ENCODE measurements at places on chromosomes 7 and 10.
A peak's percentile ranks its signal among the peaks of the same experiment; 100 is the strongest.

- no peak overlapping the region for H3K4me3 ChIP-seq
- DNase-seq: no peak
- H3K36me3 ChIP-seq: no peaks in the 10 kb centered on the region
- H3K27ac ChIP-seq: no peak overlapping the region
- H3K27me3 ChIP-seq: no peaks in the 10 kb centered on the region
Observed at GRCh38 chr10:61283066-61283465, 170.1 kb downstream of the TMEM26 start.

- H3K4me3 ChIP-seq: peak overlapping the region; percentile 61
- peaks cover 84% of the 10 kb centered on the region for H3K27me3 ChIP-seq
- no peak overlapping the region for H3K27ac ChIP-seq
- no peaks in the 10 kb centered on the region for H3K36me3 ChIP-seq
Observed at GRCh38 chr7:100896732-100897608, 1.3 kb upstream of the ACHE start.

GRCh38 chr10:1346201-1346600, 290.0 kb downstream of the WDR37 start:
- DNase-seq: no peak
- H3K4me3 ChIP-seq: no peak overlapping the region
- H3K27me3 ChIP-seq: no peaks in the 10 kb centered on the region

GRCh38 chr10:79249186-79250121, 97.8 kb upstream of the PPIF start:
- H3K27me3 ChIP-seq: no peaks in the 10 kb centered on the region
- peaks cover 70% of the 10 kb centered on the region for H3K4me1 ChIP-seq
- no peaks in the 10 kb centered on the region for H3K36me3 ChIP-seq
- H3K4me3 ChIP-seq: no peak overlapping the region

- H3K36me3 ChIP-seq: no peaks in the 10 kb centered on the region
- H3K27me3 ChIP-seq: peaks cover 6% of the 10 kb centered on the region
Observed at GRCh38 chr10:14460447-14460846, 129.7 kb upstream of the FRMD4A start.

DNA sequence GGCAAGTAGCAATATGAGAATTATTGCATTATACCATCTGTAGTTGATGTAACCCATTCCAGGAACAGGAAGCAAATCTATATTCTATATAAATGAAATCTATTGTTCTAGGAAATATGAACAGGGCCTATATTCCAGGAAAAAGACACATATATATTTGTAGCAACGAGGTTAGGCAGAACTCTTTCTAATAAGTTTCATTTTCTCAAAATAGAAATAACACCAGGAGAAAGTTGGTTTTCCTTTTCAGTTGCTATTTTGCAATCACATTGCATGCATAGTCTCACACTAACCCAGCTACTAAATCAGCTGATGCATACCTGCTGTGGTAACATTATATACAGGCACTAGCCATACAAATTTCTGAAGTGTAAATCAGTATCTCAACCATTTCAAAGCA, 6.2 kb upstream of the IFIT2 start:
- H3K27ac ChIP-seq: no peak overlapping the region
- no peaks in the 10 kb centered on the region for H3K36me3 ChIP-seq
- DNase-seq: no peak
- no peaks in the 10 kb centered on the region for H3K4me1 ChIP-seq

DNA sequence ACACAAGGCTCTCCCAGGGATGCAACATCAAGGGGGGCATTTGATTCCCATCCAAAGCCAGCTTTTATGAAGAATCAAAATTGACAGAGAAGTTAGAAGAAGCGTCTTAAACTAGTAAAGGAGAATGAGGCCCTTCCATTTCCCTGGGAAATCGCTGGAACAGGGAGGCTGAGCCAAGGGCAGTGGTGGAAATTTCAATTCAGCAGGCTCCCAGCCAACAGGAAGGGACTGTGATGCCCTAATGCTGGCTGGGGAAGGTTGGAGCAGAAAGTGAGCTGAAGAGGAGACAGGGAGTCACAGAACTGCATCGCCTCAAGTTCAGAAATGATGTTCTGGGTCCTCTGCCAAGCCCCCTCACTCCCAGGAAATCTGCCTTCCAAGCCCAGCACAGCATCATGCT, 517.3 kb downstream of the GRID1 start:
- no peak overlapping the region for H3K27ac ChIP-seq
- H3K4me1 ChIP-seq: no peaks in the 10 kb centered on the region
- H3K36me3 ChIP-seq: no peaks in the 10 kb centered on the region
- no peak overlapping the region for H3K4me3 ChIP-seq
- no peak for DNase-seq
- H3K27me3 ChIP-seq: no peaks in the 10 kb centered on the region

DNA sequence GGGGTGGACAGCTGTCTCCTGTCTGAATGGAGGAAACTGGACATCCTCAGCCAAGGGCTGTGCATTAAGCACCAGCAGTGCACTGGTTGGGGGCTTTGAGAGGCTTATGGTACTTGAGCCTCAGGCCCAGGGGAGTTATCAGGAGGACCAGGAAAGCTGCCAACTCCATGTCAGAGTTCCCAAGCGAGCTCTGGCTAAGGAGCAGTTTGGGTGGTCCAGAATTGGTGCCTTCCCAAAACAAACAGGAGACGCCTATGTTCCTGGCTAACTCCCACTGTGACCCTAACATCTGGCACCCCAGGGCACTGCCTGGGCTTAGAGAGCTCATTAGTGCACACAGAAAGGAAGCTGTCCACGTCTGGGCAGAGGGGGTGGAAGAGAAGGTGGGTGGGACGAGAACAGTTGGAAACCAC, 408.6 kb upstream of the NPVF start:
- no peaks in the 10 kb centered on the region for H3K36me3 ChIP-seq
- no peak for DNase-seq
- H3K4me3 ChIP-seq: no peak overlapping the region
- no peaks in the 10 kb centered on the region for H3K4me1 ChIP-seq

GRCh38 chr7:134030460-134030865, 96.7 kb upstream of the LRGUK start:
- no peaks in the 10 kb centered on the region for H3K36me3 ChIP-seq
- H3K27ac ChIP-seq: no peak overlapping the region
- H3K4me1 ChIP-seq: peaks cover 4% of the 10 kb centered on the region
- no peaks in the 10 kb centered on the region for H3K27me3 ChIP-seq
- no peak for DNase-seq
- H3K4me3 ChIP-seq: no peak overlapping the region

DNA sequence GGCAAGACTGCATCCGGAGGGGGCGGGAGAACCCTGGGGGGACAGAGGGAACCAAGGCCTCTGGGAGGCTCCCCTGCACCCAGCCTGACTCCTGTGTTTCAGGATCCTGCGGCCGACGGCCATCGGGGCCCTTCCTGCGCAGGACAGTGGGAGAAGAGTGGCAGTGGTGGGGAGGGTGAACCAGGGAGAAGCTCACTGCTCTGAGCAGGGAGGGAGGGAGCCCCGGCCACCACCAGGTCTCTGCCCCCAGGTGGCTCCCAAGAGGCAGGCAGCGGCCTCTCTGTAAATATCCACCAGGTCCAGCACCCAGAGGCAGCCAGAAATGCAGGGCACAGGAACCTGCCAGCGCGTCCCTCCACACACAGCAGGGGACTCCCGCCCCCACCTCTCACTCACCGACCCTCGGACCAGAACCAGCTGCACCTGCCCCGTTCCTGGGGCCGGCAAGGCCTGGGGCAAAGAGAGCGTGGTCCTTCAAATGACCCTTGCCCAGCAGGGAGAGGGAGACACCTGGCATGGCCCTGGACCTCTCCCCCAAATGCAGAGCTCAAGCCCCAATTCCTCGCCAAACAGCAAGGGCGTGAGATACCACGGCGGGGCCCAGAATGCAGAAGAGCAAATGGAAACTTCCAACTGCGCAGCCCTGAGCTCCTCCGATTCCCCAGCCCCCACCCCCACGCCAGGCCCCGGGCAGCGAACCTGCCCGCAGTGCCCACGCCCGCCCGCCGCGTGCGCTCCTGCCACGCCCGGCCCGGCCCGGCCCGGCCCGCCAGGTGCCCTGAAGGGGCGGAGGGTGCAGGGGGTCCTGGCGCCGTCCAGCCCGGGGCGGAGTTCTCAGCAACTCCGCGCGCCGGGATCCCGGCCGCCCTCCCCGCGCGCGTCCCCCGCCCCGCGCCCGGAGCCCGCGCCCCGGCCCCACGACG, 805 bp downstream of the RASGEF1A start:
- peaks cover 6% of the 10 kb centered on the region for H3K27me3 ChIP-seq
- H3K27ac ChIP-seq: no peak overlapping the region
- DNase-seq: peak; percentile 23
- no peaks in the 10 kb centered on the region for H3K36me3 ChIP-seq
- peak overlapping the region; percentile 34 for H3K4me3 ChIP-seq
- H3K4me1 ChIP-seq: peaks cover 22% of the 10 kb centered on the region

GRCh38 chr10:122549636-122550035, 10.9 kb upstream of the DMBT1 start:
- no peaks in the 10 kb centered on the region for H3K36me3 ChIP-seq
- no peak overlapping the region for H3K27ac ChIP-seq
- no peak for DNase-seq
- no peaks in the 10 kb centered on the region for H3K27me3 ChIP-seq

- H3K27ac ChIP-seq: no peak overlapping the region
- H3K4me1 ChIP-seq: no peaks in the 10 kb centered on the region
- H3K27me3 ChIP-seq: no peaks in the 10 kb centered on the region
Observed at GRCh38 chr7:89958525-89959068, 195.7 kb upstream of the STEAP1 start.

DNA sequence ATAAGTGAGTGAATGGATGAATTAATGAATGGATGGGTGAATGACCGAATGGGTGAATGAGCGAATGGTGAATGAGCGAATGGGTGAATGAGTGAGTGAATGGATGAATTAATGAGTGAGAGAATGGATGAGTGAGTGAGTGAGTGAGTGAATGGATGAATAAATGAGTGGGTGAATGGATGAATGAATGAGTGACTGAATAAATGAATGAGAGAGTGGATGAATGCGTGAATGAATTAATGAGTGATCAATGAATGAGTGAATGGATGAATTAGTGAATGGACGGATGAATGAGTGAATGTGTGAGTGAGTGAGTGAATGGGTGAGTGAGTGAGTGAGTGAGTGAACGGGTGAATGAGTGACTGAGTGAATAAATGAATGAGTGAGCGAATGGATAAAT, 49.5 kb upstream of the HMX3 start:
- H3K4me1 ChIP-seq: no peaks in the 10 kb centered on the region
- no peak for DNase-seq
- H3K27me3 ChIP-seq: peaks cover 23% of the 10 kb centered on the region
- H3K27ac ChIP-seq: no peak overlapping the region
- H3K4me3 ChIP-seq: no peak overlapping the region

GRCh38 chr10:33273295-33274002, 61.0 kb downstream of the NRP1 start:
- H3K36me3 ChIP-seq: no peaks in the 10 kb centered on the region
- no peak for DNase-seq
- no peak overlapping the region for H3K27ac ChIP-seq
- no peaks in the 10 kb centered on the region for H3K27me3 ChIP-seq

GRCh38 chr7:22934473-22935065, 79.4 kb downstream of the HYCC1 start:
- no peak for DNase-seq
- no peak overlapping the region for H3K4me3 ChIP-seq
- H3K36me3 ChIP-seq: no peaks in the 10 kb centered on the region
- no peak overlapping the region for H3K27ac ChIP-seq
- no peaks in the 10 kb centered on the region for H3K4me1 ChIP-seq

- H3K4me1 ChIP-seq: no peaks in the 10 kb centered on the region
- H3K27ac ChIP-seq: no peak overlapping the region
- peaks cover 2% of the 10 kb centered on the region for H3K27me3 ChIP-seq
- H3K4me3 ChIP-seq: no peak overlapping the region
- H3K36me3 ChIP-seq: no peaks in the 10 kb centered on the region
Observed at GRCh38 chr7:51290702-51291540, 25.7 kb downstream of the COBL start.

DNA sequence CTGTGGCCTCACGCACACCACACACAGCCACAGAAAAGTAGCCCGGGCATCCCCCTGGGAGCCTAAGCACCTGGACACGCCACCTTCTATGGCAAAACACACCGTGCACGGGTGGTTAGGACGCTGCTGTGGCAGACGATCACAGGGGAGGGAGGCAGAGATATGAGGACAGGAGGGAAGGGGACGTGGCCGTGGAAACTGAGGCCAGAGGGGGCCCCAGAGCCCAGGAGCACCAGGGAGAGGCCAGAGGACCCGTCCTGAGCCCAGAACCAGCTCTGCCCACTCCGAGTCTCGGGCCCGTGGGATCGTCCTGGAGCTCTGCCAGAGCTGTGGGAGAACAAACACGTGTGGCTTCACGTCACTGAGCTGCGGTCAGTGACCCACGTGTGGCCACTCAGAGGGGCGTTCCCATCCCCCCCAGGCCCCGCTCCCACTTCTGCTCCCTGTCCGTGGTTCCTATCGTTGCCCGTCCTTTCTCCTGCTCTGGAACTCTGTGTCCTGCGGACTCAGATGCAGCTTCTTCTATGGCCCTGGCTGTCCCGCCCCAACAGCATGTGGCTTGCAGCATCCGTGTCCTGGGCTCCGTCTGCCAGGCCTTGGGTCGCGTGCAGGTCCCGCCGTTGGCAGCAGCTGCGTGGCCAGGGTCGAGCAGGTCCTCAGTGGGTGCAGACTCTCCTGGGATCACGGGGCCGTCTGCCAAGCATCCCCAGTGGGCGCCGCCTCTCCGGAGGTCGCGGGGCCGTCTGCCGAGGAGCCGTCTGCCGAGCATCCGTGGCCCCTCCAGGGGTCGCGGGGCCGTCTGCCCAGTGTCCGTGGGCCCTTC, 31.0 kb downstream of the GET4 start:
- peaks cover 3% of the 10 kb centered on the region for H3K36me3 ChIP-seq
- no peak overlapping the region for H3K4me3 ChIP-seq
- DNase-seq: no peak
- no peaks in the 10 kb centered on the region for H3K27me3 ChIP-seq
- H3K4me1 ChIP-seq: no peaks in the 10 kb centered on the region

DNA sequence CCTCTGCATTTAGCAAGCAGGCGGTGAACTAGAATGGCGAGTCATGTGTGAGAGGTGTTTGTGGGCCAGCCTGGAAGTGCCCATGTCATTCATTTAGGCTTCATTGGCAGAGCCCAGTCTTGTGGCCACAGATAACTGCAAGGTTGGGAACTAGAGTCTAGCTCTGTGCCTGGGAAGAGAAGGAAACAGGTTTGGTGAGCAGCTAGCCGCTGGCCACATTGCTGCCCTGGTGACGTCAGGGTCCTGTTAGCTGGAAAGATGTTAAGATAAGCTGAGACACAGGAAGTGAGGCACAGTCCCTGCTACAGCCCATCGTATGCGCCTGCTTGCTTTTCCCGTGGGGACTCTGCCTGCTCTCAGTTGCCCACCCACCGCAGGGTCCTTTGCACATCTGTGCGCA, 185.5 kb downstream of the CAMK1D start:
- H3K4me1 ChIP-seq: no peaks in the 10 kb centered on the region
- no peak overlapping the region for H3K27ac ChIP-seq
- no peak for DNase-seq
- no peaks in the 10 kb centered on the region for H3K27me3 ChIP-seq
- no peaks in the 10 kb centered on the region for H3K36me3 ChIP-seq
